Placental pericyte (primary cell): ENCODE measurements at places on chromosomes 7 and 10. TPM values are rescaled to one million over a fixed set of nuclear protein-coding genes. Genes with fewer than 3 reads are reported as not detected.

PCLO gene
- total RNA-seq, result under 0.01 and 0.14 TPM in 2 replicates

MRPS24 gene
- 103 and 170 TPM in 2 replicates for total RNA-seq

TRIM50 gene
- not detected in 2 replicates for total RNA-seq

IFIT1B gene
- not detected in 2 replicates for total RNA-seq

GDF10 gene
- not detected in 2 replicates for total RNA-seq

CALML3 gene
- not detected in 2 replicates for total RNA-seq

ADAMTS14 gene
- total RNA-seq, result 2.2 and 12.5 TPM in 2 replicates

STEAP2 gene
- 1.8 and 28.6 TPM in 2 replicates for total RNA-seq

KLF14 gene
- total RNA-seq, result 0.14 and 0.22 TPM in 2 replicates

PRKG1 gene
- total RNA-seq, result 22.9 and 45.1 TPM in 2 replicates

SPDYE8 gene
- total RNA-seq, result not detected in 2 replicates

NME8 gene
- total RNA-seq, result not detected in 2 replicates

MYPN gene
- total RNA-seq, result 0.22 and 1.3 TPM in 2 replicates

COBL gene
- total RNA-seq, result not detected in 2 replicates
